Hematopoietic multipotent progenitor cell treated with erythropoietin and hydrocortisone succinate and interleukin-3 and kit ligand, for 4 days (in vitro differentiated cells): ENCODE measurements at places on chromosomes 7 and 10.

DNA sequence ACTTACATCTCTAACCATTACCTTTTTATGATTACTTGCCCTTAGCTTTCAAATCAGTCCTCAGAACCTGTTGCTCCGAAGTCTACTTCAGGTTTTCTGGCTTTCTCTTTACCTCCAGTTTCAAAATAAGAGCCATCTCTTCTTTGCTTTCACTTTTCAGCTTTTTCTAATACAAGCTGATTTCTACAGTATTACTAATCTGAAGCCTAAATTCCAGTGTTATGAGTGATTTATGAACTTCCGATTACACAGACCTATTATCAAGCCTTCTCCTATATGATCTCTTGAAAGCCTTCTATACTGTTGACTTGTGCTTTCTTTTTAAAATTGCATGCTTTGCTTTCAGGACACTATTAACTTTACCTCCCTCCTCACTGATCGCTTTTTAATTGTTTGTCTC, 1307.8 kb upstream of the CELF2 start:
- DNase-seq: no peak

GRCh38 chr10:10279906-10280305, 737.8 kb upstream of the CELF2 start:
- no peak for DNase-seq

- DNase-seq: no peak
Observed at GRCh38 chr10:98310701-98311100, 42.7 kb upstream of the LOXL4 start.

DNA sequence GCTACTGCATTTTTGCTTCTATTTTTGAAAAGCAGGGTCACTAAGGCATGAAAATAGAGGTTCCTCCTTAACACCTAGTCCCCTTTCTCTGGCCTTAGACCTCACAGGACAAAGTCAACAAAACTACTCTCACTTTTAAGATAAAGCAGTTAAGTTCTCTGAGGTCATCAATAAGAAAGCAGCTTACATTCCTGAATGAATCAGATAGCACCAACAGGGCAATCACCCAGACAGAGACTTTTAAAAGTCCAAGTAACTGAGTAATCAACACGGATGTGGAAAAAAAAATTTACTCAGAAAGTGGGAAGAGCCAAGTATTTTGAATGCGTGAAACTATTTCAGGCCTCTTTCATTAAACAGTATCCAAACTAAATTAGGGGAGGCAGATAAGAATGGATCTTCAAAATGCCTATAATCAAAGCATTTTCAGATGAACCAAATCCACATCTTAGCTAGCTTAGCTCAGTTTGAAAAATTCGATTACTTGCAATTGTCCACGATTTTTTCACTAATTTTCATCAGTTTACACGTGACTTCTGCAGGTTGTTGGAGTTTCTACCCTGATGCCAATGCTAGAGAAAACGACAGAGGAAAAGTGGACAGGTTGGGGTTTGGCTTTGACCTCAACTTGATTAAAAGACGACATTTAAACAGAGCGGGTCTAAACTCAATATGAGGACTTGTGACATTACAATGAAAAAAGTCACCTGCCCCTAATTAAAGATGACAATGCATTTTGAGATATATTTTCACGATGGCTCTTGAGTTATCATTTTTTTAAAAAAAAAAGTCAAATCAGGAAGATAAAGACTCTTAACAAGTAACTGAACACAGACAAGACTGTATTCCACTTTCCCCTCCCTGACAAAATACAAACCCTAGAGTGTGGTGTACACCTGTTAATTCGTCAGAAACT, 1.6 kb downstream of the BEND7 start:
- no peak for DNase-seq

GRCh38 chr10:78339251-78339650, 305.6 kb downstream of the RPS24 start:
- no peak for DNase-seq

DNA sequence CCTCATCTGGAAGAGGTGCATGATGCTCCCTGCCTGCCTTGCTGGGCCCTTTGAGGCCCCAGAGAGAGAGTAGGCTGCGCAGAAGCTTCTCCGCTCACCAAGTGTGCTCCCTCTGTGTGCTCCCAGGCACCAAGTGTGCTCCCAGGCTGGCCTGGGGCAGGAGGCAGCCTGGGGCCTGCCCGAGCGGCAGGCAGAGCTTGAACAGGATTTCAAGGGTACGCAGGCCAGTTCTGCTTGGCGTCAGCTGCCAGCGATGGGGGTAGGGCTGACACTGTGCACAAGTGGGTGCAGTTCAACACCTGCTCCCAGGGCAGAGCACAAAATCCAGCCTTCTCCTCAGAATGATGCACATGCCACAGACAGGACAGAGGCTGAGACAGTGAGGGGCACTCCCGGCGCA, 119.7 kb downstream of the FAM53B start:
- DNase-seq: no peak

GRCh38 chr7:151425670-151426440, 14.1 kb downstream of the CRYGN start:
- DNase-seq: no peak

GRCh38 chr7:85736085-85736484, 549.2 kb upstream of the SEMA3D start:
- no peak for DNase-seq

DNA sequence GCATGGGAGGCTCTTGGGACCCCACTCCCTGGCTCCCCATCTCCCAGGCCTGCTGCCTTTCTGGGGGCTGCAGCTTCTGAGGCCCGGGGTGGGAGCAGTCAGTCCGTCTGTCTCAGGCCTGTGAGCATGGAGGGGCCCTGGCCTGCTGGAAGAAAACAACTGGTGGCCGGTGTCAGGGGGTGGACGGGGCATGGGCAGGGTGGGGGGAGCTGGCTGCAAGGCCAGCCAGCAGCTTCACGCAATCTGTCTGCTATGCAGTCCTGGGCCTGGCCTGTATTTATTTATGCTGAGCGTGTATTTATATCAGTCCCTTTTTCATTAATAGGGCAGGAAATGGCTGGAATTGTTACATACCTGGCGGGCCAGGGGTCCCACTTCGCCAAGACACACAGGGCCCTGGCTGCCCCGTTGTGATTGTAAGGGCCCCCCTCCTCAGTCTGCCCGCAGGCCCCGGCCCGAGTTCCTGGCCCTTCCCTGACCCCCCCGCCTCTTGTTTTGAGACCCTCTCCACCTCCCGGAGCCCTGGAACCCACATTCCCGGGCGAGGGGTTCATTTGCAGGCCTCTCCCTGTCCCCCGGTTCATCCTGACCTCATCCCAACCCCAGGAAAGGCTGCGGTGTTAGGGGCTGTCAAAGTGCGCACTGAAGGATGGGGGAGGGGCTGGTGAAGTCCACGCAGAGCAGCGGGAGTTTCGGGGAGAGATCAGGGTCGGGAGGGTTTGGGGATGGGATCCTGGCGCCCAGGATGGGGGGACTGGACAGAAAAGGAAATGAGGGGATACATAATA, 8.2 kb downstream of the TMEM270 start:
- DNase-seq: no peak

GRCh38 chr7:15765753-15766152, 79.3 kb upstream of the MEOX2 start:
- no peak for DNase-seq

- no peak for DNase-seq
Observed at GRCh38 chr10:56585447-56586171, 224.6 kb upstream of the ZWINT start.

- no peak for DNase-seq
Observed at GRCh38 chr7:4272141-4272540, 410.0 kb upstream of the FOXK1 start.

DNA sequence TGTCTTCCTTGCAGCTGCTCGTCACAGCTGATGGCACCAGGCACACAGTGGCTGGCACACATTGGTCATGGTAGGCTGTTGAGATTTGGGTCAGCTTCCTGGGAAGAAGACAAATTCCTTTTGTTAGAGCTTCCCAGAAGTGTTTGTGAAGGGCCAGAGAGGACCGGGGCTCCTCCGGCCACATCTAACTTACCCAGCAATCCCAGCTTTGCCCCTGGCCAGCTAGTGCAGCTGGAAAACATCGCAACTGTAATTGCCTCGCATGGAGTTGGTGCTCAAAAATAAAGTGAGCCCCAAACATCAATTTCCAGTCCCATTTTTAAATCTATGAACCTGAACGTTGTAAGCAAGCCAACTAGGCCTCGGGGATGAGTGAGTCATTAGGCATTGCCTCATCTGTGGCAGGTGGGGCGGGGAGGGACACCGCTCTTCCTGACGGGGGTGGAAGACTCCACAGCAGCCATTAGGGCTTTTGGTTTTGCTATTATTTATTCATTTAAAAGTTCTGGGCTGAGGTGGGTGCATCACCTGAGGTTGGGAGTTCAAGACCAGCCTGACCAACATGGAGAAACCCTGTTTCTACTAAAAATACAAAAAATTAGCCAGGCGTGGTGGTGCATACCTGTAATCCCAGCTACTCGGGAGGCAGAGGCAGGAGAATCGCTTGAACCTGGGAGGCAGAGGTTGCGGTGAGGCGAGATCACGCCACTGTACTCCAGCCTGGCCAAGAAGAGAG, 12.4 kb downstream of the CPA5 start:
- DNase-seq: peak; percentile 26

DNA sequence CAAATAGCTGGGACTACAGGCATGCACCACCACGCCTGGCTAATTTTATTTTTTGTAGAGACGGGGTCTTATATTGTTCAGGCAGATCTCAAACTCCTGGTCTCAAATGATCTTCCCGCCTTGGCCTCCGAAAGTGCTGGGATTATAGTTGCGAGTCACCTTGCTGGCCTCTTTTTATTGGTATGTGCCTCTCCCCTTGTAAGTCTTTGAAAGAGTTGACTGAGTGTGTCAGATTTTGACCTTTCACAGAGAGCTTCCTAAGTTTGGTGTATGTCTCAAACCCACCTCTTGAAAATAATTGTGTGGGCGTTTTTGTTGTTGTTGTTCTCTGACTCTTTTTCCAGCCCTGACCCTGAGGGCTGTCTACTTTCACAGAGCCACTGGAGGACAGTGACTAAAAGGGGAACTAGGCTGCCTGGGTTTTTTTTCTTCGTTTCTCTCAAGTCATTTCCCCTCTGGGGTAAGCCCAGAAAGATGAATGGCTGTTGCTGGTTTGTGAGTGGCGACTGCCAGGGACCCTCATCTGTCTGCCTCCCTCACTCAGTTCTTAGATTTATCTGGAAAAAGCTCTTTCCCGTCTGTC, 262.8 kb downstream of the ZEB1 start:
- peak; percentile 87 for DNase-seq

DNA sequence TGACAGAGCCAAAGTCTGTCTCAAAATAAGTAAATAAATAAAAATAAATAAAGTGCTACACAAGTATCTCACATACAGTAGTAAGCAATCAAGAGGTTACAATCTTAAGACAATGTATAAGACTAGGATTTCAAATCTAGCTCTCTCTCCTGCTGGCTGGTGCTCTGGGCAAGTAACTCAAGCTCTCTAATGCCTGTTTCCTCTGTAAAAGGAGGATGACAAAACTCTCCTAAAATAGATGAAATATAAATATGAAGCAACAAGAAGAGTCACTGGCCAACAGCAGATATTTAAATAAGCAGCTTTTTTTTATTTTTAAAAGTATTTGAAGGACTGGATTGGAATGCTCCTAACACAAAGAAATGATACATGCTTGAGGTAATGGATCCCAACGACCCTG, 7.2 kb downstream of the SFMBT2 start:
- DNase-seq: no peak

GRCh38 chr7:44225566-44226395, 25.0 kb downstream of the YKT6 start:
- no peak for DNase-seq

GRCh38 chr10:12382956-12383531, 33.7 kb downstream of the CAMK1D start:
- DNase-seq: no peak

DNA sequence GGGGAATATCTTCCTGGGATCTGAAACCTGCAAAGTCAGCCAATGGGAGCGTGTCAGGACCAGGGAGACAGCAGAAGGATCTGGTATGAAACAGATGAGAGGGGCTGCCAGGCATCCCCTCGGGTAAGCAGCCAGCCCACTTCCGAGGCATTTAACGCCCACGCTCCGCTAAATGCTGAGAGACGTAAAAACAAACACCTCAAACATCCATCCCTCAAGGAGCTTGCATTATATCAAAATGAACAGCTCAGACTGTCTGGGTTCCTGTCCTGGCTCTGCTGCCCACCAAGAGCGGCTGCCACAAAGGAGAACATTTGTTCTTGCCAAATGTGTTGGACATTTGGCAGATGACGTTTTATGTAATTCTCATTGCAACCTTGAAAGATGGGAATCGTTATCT, 7.0 kb upstream of the SERPINE1 start:
- DNase-seq: no peak

DNA sequence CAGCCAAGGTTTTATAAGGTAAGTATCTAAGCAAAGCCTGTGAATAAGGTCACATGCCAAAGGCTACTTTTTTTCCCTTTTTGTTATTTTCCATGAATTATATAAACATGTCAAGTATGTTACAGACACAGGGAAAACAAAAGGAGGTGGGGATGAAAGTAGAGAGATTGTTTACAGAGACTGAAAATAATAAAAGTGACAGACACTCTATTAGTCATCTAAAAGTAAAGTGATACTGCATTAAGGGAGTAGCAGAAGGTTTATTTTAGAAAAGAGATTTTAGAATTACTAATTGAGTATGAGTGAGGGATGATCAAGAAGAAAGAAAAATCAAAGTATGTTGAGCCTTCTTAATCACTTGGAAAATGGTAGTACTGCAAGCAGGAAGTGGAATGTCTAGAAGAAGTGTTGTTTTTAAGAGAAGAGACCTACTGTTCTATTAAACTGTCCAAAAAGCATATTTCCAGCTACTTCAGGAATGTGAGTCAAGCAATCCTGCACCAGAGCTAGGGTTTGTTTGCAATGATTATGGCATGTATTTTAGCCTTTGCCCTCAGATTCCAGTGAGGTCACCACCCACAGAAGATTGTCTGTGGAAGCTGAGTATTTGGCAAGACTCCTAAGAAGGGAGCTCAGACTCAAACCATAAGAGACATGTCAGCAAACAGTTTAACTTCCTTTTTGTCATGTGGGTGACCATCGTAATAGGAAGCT, 177.9 kb upstream of the PLXDC2 start:
- peak; percentile 77 for DNase-seq

DNA sequence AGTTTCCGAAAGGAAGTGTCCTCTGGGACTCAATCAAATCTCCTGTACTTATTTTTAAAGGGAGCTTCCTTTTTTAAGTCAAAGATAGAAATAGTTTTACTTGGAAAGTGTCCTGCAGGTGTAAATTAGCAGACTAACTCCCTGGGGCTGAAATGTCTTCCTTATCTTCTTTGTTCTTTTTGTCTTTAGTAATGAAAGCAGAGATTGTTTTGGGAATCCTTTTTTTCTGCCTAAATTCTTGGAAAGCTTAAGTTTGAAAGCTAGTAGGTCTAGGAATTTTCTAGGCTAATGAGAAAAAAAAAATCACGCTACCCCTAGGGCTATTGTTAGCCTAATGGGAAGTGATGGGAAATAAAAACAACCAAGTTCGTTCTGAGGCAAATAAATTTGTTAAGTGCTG, 139.1 kb upstream of the CSTF2T start:
- no peak for DNase-seq

GRCh38 chr10:79002336-79002735, 66.4 kb upstream of the ZMIZ1 start:
- DNase-seq: no peak

DNA sequence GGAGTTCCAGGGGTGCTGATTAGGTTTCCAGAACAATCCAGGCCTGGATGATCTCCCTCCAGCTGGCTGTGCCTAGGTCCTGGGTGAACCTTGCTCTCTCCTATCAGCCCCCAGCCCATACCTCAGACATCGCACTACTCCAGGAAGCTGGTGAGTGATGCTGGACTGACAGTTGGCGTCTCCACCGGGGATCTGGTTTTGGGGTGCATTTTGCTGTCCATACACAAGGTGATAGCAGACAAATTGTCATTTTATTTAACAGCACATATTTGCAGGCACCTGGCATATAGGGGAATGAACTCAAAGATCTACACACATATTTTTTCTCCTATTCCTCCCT, 601.2 kb downstream of the LRMDA start:
- no peak for DNase-seq
